Psoas muscle (tissue), 8 donors: ENCODE measurements at places on chromosomes 6 and 20.

DNA sequence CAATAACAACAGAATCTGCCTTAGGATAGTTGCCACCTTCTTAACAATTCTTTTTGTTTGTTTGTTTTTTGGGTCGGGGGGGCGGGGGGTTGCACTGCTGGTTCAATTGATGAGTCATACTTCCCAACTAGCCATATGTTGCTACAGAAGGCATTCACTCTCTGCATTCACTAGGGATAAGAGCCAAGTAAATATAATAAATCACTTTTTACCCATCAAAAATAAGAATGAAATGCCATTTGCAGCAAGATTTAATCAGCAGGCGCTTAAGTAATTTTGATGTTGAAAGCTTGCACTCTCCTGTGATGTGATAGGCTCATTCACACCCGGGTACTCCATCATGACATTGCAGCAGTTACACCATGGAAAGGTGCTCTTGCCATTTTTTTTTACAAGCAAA, 209.8 kb downstream of the HIVEP2 start:
- no peak overlapping the region for H3K27ac ChIP-seq
- no peaks in the 10 kb centered on the region for H3K27me3 ChIP-seq
- H3K4me1 ChIP-seq = no peaks in the 10 kb centered on the region
- H3K36me3 ChIP-seq = no peaks in the 10 kb centered on the region

- H3K27me3 ChIP-seq = no peaks in the 10 kb centered on the region
- DNase-seq = no peak
- no peaks in the 10 kb centered on the region for H3K36me3 ChIP-seq
- H3K4me1 ChIP-seq = no peaks in the 10 kb centered on the region
- no peak overlapping the region for H3K4me3 ChIP-seq
- H3K27ac ChIP-seq = no peak overlapping the region
Measured at GRCh38 chr6:57040011-57040410, 6.5 kb upstream of the KIAA1586 start.

GRCh38 chr6:11129908-11130565, 18.5 kb upstream of the ERVFRD-1 start:
- H3K4me1 ChIP-seq = peaks cover 6% of the 10 kb centered on the region
- no peak overlapping the region for H3K27ac ChIP-seq
- no peaks in the 10 kb centered on the region for H3K27me3 ChIP-seq
- peaks cover 8% of the 10 kb centered on the region for H3K36me3 ChIP-seq
- H3K4me3 ChIP-seq = no peak overlapping the region

DNA sequence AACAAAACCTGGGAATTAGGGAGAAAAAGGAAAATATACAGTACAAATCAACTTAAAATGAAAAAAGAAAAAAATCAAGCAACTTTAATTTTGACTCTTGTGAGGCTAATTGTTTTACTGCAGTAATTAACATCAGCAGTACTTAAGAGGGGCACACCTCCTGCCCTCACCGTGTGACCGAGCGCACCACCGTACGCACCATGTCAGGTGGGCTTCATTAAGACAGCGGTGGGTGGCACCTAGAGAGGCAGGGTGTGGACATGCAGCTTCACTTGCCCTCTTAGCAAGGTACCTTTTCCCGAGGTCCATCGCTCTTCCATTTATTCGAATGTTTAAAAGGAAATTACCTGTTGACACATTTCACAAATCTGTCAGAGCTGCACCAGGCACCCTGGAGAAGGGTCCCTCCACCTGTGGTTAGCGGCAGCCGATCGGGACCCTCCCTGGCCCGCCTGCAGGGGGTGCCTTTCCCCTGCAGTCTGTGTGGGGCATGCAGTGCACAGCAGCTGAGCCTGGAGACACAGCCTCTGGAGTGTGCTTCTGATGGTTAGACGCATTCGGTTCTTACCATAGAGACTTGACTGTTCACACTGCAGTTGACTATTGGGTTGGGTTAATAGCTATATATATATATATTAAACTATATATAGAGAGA, 184.1 kb downstream of the TMEM242 start:
- no peaks in the 10 kb centered on the region for H3K36me3 ChIP-seq
- H3K4me1 ChIP-seq = peaks cover 7% of the 10 kb centered on the region
- H3K4me3 ChIP-seq = no peak overlapping the region
- DNase-seq = no peak

- no peak overlapping the region for H3K4me3 ChIP-seq
- H3K4me1 ChIP-seq = no peaks in the 10 kb centered on the region
- H3K27me3 ChIP-seq = peaks cover 12% of the 10 kb centered on the region
- no peaks in the 10 kb centered on the region for H3K36me3 ChIP-seq
- no peak for DNase-seq
Measured at GRCh38 chr6:33935439-33936080, 131.8 kb upstream of the MLN start.

DNA sequence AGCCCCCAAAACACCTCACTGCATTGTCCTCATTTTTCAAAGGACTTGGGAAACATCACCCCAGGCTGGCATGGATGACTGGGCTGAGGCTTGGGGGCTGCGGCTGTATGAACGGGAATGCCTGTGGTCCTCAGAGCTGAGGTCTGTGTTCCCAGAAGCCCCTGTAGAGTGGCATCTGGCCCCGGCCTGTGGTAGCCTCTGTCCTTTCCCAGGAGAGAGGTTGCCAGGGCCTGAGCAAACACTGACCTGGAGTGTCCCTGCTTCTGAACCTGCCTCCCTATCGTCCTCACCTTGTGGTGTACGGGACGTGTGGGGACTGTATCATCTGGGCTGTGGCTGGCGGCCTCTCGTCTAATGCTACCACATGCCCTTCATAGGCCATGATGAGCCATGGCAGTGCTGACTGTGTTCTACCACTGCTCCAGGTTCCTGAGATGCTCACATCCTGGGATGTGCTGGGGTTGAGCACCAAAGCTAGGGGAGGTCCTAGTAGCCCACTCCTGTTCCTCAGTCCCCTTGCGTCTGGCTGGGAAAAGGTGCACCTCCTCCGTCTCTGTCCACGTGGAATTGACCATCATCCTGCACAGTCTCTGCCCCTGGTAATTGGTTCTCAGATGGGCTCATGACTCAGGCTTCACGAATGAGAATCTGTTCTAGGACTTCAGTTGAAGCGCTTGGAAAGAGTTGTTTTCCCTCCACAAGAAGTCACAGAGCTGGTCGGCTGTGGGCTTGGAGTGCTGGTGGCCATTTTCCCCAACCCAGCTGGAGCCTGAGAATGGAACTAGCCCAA, 27.6 kb downstream of the PHACTR3 start:
- no peak overlapping the region for H3K4me3 ChIP-seq
- no peak for DNase-seq
- no peak overlapping the region for H3K27ac ChIP-seq
- H3K36me3 ChIP-seq = no peaks in the 10 kb centered on the region
